RCC 7860 (cell line): ENCODE measurements at places on chromosomes 2 and 18.

DNA sequence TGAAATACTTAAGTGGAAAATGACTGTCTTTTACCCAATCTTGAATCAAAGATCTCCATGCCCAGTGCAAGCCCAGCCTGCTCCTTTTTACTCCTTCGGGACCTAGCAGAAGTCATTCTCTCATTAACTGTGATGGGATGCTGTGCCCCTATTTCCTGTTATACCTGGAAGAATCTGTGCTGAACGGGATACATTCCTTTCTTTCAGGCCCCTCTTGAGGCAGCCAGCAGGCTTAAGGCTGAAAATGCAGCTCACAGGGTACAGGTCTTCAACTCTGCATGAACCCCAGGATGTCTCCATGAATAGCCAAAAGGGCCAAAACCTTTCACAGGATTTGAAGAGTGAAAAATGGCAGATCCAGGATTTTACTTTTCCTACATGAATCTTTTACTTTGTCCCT, 784.8 kb upstream of the KLHL29 start:
- DNase-seq = no peak

- DNase-seq = no peak
Measured at GRCh38 chr2:59528525-59528924, 1024.9 kb downstream of the BCL11A start.

DNA sequence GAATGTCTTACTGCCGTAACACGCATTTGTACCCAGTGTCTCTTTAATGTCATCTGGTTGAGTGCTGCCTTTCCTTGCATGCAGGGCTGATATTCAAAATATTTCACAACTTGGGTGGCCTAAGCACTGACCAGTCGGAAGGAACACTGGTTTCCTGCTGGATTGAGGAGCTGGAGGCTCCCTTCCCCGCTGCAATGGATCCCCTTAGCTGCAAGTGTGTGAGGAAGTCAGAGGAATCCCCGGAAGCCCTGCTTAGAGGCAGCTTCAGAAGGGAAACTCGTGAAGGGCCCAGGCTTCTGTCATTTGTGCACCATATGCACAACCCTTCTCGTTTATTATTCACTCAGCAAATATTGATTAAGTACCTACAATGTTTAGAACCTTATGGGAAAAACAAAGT, 33.2 kb upstream of the SP3 start:
- no peak for DNase-seq

GRCh38 chr2:235722869-235723268, 229.0 kb downstream of the AGAP1 start:
- no peak for DNase-seq

DNA sequence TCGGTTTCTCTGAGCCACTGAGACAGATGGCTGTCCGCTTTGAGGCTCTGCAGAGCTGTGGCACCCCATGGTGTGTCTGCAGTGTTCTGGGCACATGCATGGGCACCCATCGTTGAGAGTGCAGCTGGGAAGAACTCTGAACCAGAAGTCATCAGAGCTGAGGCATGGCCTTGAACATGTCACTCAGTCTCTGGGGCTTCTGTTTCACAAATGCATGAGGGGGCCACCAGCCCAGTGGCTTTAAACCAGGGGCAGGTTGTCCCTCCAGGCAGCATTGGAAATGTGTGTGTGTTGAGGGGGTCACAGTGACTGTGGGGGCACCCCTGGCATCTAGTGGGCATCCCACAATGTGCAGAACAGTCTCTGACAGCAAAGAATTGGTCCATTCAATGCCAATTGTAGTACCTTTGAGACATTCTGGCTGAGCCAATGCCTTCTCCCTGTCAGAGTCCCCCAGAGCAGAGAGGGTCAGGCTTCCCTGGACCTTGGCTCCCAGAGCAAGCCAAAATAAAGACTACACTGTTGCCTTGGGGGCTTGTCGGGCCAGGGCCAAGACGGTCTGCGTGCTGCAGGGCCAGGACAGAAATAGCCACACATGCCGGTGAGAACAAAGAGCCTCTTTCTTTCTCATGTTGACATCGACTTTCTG, 9.3 kb upstream of the PSMD1 start:
- DNase-seq = no peak

DNA sequence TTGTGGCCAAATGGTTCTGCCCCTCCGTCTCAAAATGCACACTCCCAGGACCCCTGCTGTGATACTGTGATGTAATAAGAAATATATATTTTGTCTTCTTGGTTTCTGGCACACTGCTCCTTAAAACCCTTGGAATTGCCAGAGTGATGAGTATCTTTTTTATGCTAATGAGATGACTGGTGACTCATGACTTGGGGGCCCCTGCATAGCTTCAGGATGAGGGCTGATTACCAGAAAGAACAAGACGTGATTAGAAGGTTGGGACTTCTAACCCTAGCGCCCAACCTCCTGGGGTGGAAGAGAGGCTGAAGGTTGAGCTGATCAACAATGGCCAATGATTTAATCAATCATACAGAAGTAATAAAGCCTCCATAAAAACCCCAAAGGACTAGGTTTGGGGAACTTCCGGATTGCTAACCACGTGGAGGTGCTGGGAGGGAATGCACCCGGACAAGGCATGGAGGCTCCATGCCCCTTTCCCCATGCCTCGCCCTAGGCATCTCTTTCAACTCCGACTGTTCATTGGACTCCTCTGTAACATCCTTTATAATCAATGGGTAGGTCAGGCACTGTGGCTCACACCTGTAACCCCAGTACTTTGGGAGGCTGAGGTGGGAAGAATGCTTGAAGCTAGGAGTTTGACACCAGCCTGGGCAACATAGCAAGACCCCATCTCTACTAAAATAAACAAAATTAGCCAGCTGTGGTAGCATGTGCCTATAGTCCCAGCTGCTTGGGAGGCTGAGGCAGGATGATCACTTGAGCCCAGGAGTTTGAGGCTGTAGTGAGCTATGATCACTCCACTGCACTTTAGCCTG, 89.1 kb downstream of the HS1BP3 start:
- peak; percentile 18 for DNase-seq

GRCh38 chr2:199404841-199405240, 52.9 kb downstream of the SATB2 start:
- DNase-seq = no peak
